Small intestine (tissue), 16 donors: ENCODE measurements at places on chromosomes 4 and X. TPM values are rescaled to one million over a fixed set of nuclear protein-coding genes. Genes with fewer than 3 reads are reported as not detected.

Gene PTTG2
- 0.09 TPM for polyA plus RNA-seq

- H3K4me3 ChIP-seq, result peak within 1 kb of the TSS; percentile 52
- peak within 1 kb of the TSS; percentile 82 for H3K27ac ChIP-seq
- H3K27me3 ChIP-seq, result no peaks in the 10 kb centered on the region
- no peaks in the 10 kb centered on the region for H3K36me3 ChIP-seq
Measured at GRCh38 chrX:118974088-118974907, at the start of gene LONRF3. LONRF3 (plus strand) TSS chrX:118974618; CDS start chrX:118974781, 163 bp downstream.

DNA sequence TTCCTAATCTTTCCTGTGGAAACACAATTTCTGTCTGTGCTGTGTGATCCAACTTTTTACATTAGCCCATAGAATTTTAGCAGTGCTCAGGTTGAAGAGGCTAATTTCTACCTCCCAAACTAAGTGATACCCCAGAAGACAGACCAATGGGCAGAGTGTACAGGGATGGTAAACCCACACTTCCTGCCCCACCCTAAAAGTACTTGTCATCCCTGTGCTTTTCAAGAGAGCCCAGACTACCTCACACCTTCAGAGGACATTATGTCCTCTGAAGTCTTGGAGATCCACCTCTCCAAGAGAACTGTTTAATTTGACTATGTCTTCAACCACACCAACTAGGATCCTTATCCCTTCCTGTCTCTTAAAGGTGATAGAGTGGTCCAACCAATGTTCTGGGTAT, 82.0 kb upstream of the ACSL1 start:
- H3K27me3 ChIP-seq, result no peaks in the 10 kb centered on the region
- no peak for DNase-seq
- H3K27ac ChIP-seq, result no peak overlapping the region
- no peaks in the 10 kb centered on the region for H3K4me1 ChIP-seq
- no peak overlapping the region for H3K4me3 ChIP-seq
- no peaks in the 10 kb centered on the region for H3K36me3 ChIP-seq

DNA sequence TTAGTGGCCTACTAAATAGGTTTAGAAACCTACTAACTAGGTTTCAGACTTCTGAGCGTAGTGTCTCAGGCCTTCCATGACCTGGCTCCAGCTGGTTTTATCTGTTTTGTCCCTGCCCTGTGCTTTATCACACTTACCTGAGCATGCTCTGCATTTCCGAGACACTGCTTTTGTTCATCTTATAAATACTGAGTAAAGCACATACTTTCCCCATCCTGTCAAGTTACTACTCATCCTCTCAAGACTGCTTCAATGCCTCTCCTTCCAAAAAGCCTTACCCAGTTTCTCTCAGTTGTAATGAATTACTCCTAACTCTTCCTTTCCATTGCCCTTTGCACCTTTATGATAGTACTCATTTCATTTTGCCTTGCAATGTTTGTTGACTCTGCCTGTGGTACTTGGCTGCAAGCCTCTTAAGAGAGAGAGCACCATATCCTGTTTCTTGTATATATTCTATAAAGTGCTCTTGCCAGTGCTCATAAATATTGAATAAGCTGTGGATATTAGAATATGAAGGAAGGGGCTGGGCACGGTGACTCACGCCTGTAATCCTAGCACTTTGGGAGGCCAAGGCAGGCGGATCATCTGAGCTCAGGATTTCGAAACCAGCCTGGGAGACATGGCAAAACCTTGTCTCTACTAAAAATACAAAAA, 34.4 kb downstream of the SLAIN2 start:
- no peaks in the 10 kb centered on the region for H3K27me3 ChIP-seq
- no peaks in the 10 kb centered on the region for H3K36me3 ChIP-seq
- peaks cover 1% of the 10 kb centered on the region for H3K4me1 ChIP-seq
- peak; percentile 79 for DNase-seq
- no peak overlapping the region for H3K4me3 ChIP-seq
- peak overlapping the region; percentile 70 for H3K27ac ChIP-seq

Gene DIPK2B
- polyA plus RNA-seq, result 3.5 TPM

DNA sequence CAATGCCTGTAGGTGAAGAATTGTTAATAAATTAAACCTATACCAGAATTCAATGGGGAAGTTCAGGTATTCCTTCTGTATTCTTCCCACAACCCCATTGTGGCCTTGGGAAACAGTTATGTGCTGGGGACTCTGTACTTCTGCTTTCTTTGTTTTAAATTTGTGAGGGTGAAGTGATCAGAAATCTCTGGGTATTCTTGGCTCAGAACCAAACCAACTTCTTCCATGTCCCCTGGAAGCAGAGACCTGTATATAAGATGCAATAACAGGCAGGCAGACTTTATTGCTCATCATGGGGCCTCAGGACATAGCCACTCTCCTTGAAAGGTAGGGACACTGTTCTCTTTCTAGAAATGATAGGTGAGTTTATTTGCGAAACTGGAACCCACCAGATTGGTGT, 19.8 kb upstream of the USP27X start:
- H3K27me3 ChIP-seq, result no peaks in the 10 kb centered on the region
- no peak overlapping the region for H3K4me3 ChIP-seq
- H3K36me3 ChIP-seq, result no peaks in the 10 kb centered on the region
- H3K4me1 ChIP-seq, result no peaks in the 10 kb centered on the region
- no peak overlapping the region for H3K27ac ChIP-seq

DNA sequence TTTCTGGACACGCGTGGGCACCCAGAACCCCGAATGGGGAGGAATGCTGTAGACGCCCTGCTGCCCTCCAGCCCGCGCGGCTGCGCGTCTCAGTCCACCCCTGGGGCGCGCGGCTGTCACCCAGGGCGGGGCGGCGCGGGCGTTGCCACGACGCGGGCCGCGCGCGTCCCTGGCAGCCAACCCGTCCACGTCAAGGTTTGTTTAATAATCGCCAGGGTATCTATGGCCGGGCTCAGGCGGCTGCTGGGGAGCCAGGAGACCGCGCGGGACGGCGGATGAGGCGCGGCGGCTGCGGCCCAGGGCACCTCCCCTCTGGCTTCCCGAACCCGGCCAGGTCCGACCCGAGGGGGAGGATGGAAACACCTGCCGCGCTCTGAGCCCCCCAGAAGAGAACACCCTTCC, at the start of gene SPATA18:
Gene SPATA18 (plus strand): TSS at position 92 of the 402 bp plus-strand sequence. CDS start 401 bp downstream, outside the sequence.
- H3K4me3 ChIP-seq, result peak within 1 kb of the TSS; percentile 51
- DNase-seq, result peak; percentile 55
- H3K27me3 ChIP-seq, result no peaks in the 10 kb centered on the region
- H3K36me3 ChIP-seq, result no peaks in the 10 kb centered on the region
- H3K27ac ChIP-seq, result peak within 1 kb of the TSS; percentile 42

- no peak overlapping the region for H3K4me3 ChIP-seq
- H3K27me3 ChIP-seq, result peaks cover 3% of the 10 kb centered on the region
- H3K4me1 ChIP-seq, result no peaks in the 10 kb centered on the region
- DNase-seq, result no peak
- no peaks in the 10 kb centered on the region for H3K36me3 ChIP-seq
Measured at GRCh38 chrX:114332766-114333165, 251.1 kb upstream of the HTR2C start.

Gene MAGEC1
- polyA plus RNA-seq, result not detected

- H3K4me1 ChIP-seq, result no peaks in the 10 kb centered on the region
- H3K36me3 ChIP-seq, result no peaks in the 10 kb centered on the region
- no peak for DNase-seq
- H3K27me3 ChIP-seq, result no peaks in the 10 kb centered on the region
- no peak overlapping the region for H3K4me3 ChIP-seq
Measured at GRCh38 chr4:146787731-146788130, 149.0 kb downstream of the POU4F2 start.

Gene ZDHHC15
- polyA plus RNA-seq, result 0.52 TPM

- no peaks in the 10 kb centered on the region for H3K36me3 ChIP-seq
- no peaks in the 10 kb centered on the region for H3K27me3 ChIP-seq
- H3K4me3 ChIP-seq, result no peak overlapping the region
- no peaks in the 10 kb centered on the region for H3K4me1 ChIP-seq
- DNase-seq, result no peak
- H3K27ac ChIP-seq, result no peak overlapping the region
Measured at GRCh38 chrX:11010476-11010875, 100.7 kb upstream of the HCCS start.

Gene NOX1
- polyA plus RNA-seq, result not detected

Gene SRPK3
- polyA plus RNA-seq, result not detected
